Stimulated activated CD4-positive, alpha-beta T cell treated with anti-CD3 and anti-CD28 coated beads, Interleukin-15, amount 100 ng/mL, for 1 hour (primary cell): ENCODE measurements at places on chromosomes 1 and 21.

GRCh38 chr1:160993544-160994193, 27.3 kb downstream of the F11R start:
- no peak for DNase-seq

GRCh38 chr21:42414928-42415769, 11.4 kb downstream of the UBASH3A start:
- DNase-seq, result peak; percentile 72

DNA sequence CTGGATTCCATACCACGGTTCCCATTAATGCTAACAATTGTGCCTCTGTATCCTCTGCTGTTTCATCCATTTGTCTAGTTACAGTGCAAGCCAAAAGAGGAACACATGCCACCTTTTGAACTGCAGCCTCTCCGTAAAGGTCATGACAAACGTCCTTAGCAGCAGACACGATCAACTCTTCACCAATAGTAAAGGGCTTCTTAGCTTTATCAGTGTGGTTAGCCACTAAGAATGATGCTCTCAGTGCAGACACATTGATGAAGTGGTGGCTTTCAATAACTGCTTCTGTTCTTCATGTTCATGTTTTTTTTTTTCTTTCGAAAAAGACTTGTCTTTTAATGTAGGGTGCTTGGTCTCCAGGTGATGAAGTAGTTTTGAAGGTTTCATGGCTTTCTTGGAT, 14.3 kb downstream of the XPR1 start:
- no peak for DNase-seq

DNA sequence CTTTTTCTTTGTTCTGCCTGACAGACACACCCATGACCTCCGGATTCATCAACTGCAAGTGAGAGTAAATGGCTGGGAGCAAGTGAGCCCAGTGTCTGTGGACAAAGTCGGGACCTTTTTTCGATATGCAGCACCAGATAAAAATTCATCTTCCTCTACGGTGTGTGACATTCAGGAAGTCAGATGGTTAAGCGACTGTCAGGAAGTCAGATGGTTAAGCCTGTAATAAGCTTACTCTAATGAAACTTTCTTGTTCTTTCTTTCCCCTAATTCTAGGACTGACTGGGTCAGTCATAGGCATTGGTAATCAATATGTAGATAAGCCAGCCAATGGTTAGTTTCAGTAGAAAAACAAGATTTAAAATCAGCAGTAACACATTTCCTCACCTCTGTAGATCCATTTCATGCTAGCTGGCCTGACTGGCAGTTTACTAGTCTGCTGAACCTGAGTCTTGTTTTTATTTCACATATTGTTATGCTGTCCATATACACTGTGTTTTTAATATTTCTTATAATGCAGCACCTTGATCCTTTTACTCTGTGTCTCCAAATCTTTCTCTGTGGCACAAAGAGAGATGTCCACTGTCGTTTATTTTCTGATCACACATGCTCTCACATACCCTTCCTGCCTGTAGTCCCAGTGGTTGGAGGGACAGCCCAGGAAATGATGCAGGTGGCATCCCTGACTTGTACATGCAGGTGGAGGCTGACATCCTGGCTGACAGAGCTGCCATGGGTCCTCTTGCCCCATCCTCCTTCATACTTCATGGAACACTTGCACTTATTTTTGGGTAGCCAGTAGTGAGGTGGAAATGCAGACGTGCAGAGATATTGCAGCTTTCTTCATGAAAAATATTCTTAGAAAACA, 115.8 kb downstream of the VPS13D start:
- DNase-seq, result no peak

DNA sequence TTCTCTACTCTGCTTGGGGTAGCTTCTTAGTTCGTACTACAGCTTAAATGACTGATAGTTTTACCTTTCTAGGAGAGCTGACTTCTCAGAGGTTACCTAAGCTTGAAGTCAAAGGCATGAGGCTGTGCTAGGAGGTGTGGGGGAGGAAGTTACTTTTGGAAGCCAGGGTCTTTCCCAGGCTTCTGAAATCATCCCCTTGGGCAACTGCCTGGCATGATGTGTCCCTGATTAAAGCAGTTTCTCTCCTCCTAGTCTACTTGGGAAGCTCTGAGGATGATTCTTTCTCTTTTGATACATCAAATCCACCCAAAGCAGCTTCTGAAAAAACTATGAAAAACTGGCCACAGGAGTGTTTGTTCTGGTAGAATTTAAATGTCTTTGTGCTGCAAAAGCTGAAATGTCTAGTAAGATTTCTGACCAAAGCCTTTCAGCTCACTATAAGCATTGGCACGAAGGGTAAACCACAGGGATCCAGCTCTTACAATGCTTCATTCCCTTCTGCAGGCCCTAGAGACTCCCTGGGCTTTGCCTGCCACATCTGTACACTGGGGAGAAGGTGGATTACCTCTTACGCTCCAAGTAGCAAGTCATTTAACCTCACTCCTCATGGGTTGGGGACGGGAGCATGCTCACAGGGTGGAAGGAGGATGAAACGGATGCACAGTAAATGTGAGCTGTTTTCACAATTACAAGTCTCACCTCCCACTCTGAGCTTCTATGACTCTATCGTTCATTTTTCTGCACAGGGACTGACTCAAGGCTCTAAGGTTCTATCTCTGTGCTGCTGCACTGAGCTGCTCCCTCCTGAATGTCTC, 59.6 kb downstream of the RUNX1 start:
- no peak for DNase-seq
